ENCODE measurements at places on chromosomes 3 and 15.
A peak's percentile ranks its signal among the peaks of the same experiment; 100 is the strongest.

- peak; percentile 72 for DNase-seq
These were observed 1.6 kb upstream of the SIN3A start for GRCh38 chr15:75452865-75453702.

DNA sequence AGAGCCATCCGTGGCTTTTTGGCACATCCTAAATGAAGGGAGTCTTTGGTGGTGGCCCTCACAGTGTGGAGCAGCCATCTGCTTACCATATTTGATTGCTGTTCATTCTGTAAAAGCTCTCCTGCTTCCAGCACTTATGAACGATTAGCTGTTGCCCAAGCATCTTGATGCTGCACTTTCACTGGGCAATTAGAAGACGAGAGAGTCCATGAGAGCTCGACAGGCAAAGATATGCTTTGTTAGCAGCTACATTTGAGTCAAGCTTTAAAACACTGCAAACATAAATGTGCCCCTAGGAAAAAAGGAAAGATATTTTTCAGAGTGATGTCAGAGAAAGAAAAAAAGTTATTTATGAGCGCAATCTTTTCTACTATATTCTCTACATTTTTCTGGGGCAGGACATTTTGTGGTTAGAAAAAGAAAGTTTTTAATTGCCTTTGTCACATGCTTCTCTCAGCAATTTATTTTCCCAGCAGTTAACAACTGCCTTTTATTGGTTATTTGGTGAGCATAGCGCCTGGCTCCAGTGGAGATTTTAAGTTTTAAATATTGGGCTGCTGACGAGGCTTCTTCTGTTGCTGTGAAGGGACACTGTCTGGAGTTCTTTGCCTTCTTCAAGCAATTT lies 468.4 kb downstream of the C3orf38 start:
- DNase-seq: no peak

- no peak for DNase-seq
These were observed 141.8 kb upstream of the CFAP20DC start for GRCh38 chr3:59191651-59192050.

DNA sequence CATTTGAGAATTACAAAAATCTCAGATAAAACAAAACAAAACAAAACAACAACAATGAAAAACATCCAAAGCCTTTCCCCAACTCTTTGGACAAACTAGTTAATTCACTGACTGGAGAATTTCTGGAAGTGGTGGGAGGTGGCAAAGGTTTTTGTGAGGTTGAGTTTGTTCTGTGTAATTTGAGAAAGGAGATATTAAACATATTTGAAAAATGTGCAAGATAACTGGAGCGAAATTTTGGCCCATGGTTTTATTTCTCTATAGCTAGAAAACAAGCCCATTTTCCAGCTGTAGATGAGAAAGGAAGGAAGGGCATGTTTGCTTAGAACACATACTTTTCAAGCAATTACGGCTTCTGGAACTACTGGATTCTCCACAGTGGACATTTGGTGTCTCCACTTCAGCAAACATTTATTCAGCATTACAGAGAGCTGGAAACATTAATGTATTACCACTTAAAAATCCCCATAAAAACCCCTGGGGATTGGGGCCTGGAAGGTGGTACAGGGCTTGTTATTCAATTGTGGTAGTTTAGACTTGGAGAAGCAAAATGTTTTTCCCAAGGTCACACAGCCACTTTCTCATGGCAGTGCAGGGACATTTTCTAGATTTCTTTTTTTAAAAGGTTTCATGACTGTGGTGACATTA lies 135.8 kb downstream of the THSD4 start:
- DNase-seq: no peak

GRCh38 chr15:44763187-44763586 lies 26.9 kb downstream of the TRIM69 start:
- no peak for DNase-seq

GRCh38 chr3:187696021-187696420 lies 6.3 kb downstream of the RTP2 start:
- no peak for DNase-seq

GRCh38 chr15:63473749-63473998 lies 30.7 kb upstream of the USP3 start:
- no peak for DNase-seq

DNA sequence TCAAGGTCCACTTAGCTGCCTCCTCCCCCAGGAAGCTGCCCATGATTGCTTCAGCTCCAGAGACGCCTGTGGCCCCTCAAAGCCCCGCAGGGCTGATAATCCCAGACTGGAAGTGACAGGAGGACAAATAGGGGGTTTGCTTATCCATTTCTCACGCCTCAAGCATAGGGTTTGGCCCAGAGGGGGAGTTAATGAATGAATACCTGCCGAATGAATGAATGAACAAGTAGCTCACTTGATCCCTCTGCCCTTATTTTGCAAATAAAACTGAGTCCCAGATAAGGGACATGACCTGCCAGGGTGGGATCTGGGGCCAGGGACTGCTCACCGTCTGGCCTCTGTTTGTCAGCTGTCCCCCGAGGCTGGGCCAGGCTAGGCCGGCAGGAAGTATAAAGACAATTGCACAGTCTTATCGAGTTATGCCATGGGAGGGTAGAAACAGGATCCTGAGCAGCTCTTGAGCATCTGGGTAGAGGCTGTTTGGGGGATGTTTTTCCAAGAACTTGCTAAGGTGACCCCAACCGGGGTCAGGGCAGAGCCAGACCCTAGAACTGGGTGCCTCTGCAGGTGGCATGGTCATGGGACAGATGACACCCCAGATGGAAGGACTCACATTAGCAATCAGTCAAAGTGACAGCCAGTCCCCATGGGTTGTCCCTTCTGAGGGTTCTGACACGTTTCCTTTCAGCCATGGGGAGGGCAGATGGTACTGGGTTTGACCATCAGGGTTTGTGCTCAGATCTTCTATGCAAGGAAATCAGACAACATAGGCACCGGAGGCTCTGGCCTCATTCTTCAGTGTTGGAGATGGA lies 45.0 kb downstream of the IQSEC1 start:
- DNase-seq: no peak

GRCh38 chr15:63939531-63940130 lies 105.9 kb upstream of the HERC1 start:
- no peak for DNase-seq

- no peak for DNase-seq
These were observed 2.8 kb upstream of the ILDR1 start for GRCh38 chr3:122024800-122025199.

DNA sequence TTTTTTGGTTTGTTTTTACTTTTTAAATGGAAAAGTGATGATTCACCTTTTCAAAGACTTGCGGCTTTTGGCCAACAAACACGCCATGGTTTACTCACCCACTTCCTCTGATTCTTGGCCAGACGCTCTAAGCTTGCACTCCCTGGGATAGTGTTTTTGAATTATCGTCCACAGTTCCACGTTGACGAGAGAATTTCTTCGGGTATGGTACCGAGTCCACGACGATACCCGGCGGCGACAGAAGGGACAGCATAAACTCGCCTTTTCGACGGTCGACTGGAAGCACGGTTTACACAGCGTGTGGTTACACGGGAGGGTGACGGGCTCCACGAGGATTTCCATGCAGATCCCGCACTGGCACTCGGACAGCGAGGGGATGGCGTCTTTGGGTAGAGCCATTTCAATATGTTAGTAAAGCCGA lies 783 bp downstream of the RNF168 start:
- peak; percentile 66 for DNase-seq

GRCh38 chr3:181561139-181562031 lies 150.3 kb upstream of the SOX2 start:
- no peak for DNase-seq

DNA sequence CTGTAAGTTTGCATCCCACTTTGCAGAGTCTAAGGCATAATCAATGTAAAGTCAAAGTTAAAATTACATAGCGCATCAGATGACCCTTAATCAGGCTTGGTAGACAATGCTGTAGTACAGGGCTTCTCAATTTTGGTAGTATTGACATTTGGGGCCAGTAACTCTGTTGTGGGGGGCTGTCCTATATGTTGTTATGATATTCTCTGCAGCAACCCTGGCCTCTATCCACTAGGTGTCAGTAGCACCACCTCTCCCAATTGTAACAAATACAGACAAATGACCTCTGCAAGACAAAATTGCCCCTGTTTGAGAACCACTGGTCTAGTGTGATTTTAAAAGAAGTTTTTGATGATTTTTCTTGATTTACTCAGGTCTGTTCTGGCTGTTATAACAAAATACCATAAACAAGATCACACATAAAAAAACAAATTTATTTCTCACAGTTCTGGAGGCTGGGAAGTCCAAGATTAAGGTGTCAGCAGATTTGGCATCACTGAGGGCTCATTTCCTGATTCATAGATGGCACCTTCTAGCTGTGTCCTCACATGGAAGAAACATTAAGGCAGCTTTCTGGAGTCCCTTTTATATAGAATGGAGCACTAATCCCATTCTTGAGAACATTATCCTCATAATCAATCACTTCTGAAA lies 37.6 kb upstream of the SLC9A9 start:
- DNase-seq: peak; percentile 26

GRCh38 chr15:50257332-50257731 lies 8.2 kb downstream of the HDC start:
- DNase-seq: no peak

DNA sequence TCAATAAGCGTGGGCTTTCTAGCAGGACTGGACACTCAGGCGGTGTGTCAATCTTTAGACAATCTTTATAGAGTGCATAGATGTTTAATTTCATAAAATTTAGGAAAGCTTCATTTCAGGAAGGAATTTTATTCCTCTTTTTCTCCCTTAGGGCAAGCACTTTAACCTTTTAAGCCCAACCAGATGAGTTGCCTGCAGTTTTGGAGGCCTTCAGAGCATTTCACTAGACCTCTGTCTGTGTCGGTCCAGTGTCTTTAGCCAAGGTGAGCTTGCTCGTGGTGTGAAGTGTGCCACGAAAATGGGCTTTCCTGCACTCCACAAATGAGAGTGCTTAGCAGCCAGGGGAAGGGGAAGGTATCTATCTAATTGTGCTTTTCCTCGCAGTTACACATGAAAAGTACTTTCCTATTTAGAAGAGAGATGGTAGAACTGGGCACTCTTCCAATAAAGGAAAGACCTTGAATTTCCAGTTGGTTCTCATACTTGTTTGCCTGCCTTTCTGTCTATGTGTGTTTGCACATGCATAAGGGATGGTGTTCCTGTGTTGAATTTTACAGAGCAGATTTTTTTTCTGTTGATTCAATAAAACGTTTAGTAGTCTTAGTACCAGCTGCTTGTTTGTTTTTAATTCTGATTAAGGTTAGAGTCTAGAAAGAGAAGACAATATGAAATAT lies 53.6 kb downstream of the FEZF2 start:
- DNase-seq: no peak

- no peak for DNase-seq
These were observed 1.2 kb downstream of the STARD5 start for GRCh38 chr15:81322676-81323253.

- DNase-seq: no peak
These were observed 70.7 kb upstream of the KCNMB2 start for GRCh38 chr3:178465260-178466180.

DNA sequence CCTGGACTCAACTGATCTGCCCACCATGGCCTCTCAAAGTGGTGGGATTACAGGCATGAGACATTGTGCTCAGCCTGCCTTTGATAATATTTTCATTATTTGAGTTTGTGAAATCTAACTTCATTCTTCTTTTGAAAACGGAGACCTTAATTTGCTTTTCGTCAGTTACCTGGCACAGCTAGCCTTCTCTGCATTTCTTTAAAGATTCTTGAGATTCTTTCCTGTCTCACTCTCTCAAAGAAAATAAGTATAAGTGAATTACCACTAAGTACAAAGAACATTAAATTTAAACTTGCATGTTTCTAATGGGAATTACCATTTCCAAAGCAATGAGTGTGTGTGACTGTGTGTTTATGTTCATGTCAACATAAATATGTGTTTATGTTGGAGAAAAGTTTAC lies 187.9 kb downstream of the NFKBIZ start:
- DNase-seq: no peak

DNA sequence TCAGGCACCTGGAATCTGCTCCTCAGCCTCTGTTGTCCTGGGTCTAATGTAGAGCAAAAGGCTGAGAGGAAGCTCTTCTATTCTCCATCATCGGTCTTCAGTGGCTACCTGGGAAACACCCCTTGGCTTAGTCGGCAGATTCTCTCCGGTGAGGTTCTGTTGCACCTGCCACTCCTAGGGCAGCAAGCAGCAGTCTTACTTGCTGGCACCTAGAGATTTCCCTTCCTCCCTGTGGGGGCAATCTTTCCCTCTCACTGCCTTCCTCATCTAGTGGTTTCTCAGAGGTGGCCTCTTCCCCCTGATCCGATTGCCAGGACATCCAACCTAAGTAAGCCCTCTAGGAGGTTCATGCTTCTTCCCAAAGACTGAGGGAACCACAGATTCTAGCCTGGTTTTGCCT lies 60.8 kb downstream of the PLS1 start:
- no peak for DNase-seq

- peak; percentile 27 for DNase-seq
These were observed at the start of gene ST8SIA2 for GRCh38 chr15:92393071-92393979. ST8SIA2 (plus strand) TSS chr15:92393881; CDS start chr15:92394065, 184 bp downstream.

DNA sequence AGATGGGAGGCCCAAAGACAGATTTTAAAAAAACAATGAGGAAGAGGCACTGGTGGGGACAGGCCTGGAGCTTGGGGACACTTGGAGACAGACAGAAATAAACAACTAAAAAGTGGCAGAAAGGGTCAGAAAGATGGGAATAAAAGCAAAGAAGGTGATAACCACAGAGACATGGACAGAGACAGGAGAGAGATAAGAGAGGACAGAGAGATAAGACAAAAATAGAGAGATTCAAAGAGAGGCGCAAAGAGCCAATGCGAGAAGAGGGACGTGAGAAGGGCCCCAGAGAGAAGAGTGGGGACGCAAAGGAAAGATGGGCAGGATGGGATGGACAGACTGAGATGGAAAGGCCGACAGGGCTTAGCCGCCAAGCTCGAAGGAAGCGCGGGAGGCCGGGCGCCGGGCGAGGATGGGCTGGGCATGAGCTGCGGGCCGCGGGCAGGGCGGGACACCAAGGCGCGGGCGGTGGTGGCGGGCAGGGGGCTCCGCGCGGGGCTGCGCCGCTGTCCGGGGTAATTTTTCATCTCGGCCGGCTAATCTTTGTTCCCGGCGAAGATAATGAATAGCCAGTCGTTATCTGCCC lies 3.1 kb upstream of the GATA2 start:
- DNase-seq: no peak

DNA sequence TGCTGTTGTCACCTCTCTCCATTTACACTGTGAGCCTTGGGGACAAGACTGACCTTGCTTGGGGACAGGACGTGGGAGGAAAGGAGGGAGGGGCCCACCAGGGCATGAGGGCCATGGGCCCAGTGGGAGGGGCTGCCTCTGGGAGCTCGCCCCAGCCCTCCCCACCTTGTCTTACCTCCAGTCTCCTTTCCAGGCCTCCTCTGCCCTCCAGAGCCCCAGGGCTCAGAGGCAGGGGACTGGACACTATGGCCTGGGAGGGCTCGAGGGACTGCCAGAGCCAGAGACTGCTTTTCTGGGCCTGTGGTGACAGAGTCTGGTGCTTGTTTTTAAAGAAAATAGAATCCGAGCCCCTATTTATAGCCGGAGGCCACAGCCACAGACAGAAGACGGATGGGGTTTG lies 10.2 kb downstream of the CSPG4 start:
- no peak for DNase-seq

- no peak for DNase-seq
These were observed 41.3 kb downstream of the CA12 start for GRCh38 chr15:63340353-63340752.
